Ascending aorta (tissue), 2 donors: ENCODE measurements at places on chromosomes 16 and 17.

DNA sequence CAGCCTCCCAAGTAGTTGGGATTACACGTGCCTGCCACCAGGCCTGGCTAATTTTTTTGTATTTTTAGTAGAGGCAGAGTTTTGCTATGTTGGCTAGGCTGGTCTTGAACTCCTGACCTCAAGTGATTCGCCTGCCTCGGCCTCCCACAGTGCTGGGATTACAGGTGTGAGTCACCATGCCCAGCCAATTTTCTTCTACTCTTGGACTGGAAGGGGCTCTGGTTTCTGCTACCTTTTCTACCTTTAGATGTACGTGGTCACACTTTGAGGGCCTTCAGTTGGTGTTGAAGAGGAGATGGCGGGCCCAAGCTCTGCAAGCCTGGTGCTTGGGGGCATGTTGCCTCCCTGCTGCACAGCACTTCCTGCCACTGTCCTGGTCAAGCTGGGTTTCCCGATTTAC, 173.6 kb downstream of the PRKCA start:
- no peaks in the 10 kb centered on the region for H3K27me3 ChIP-seq
- no peak overlapping the region for H3K27ac ChIP-seq
- no peak for DNase-seq
- no peak overlapping the region for H3K4me3 ChIP-seq

DNA sequence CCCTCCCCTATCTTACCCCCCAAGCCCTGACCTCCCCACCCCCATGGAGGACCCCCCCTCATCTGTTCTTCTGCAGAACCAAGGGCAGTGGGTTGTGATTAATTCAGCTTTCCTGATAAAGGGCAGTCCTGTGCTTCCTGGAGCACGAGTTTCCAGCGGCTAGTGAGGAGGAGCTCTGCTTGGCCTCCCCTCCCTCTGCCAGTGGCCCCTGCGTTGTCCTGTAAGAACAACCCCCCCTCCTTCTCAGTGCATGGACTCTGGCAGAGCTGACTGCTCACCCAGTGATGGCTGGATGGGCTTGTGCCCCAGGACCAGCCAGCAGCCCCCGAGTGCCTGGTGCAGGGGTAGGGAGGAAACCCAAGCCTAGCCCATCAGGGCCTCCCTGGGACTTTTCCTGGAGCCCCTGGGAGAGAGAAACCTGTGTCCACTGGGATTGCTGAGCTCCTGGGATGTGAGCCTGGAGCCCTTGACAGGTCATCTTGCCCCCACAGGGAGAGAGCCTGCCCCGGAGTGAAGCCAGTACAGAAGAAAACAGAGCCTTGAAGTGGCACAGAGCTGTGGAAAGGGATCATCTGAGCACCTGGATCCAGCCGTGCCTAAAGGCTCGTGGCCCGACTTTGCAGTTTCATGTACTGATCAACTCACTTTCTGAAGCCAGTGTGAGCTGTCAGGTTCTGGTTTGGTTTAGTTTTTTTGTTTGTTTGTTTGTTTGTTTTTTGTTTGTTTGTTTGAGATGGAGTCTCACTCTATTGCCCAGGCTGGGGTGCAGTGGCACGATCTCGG, 26.5 kb downstream of the MMP15 start:
- DNase-seq: no peak
- H3K27ac ChIP-seq: no peak overlapping the region
- no peaks in the 10 kb centered on the region for H3K4me1 ChIP-seq
- H3K4me3 ChIP-seq: no peak overlapping the region

DNA sequence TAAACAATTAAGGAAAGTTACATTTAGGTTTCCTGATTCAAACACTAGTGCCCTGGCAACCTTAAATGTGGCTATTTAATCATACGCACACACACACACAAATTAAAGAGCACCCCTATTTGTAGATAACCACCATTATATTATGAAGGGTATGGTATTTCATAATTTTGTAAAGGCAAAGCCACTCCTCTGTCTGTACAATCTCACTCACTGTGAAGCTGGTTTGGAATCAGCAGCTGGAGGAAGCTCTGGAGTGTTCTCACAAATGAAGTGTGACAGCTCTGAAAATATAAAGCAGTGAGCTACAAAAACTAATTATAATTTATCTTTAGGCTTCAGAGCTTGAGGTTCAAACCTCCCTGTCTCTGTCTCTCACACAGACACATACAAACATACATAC, 57.9 kb upstream of the KCNJ16 start:
- H3K4me1 ChIP-seq: no peaks in the 10 kb centered on the region
- no peak overlapping the region for H3K4me3 ChIP-seq
- H3K27ac ChIP-seq: no peak overlapping the region
- DNase-seq: no peak
- no peaks in the 10 kb centered on the region for H3K27me3 ChIP-seq

- no peaks in the 10 kb centered on the region for H3K4me1 ChIP-seq
- no peaks in the 10 kb centered on the region for H3K27me3 ChIP-seq
- no peak overlapping the region for H3K27ac ChIP-seq
- peaks cover 28% of the 10 kb centered on the region for H3K36me3 ChIP-seq
- H3K4me3 ChIP-seq: no peak overlapping the region
These were observed 157.1 kb downstream of the KATNIP start for GRCh38 chr16:27706866-27707685.

DNA sequence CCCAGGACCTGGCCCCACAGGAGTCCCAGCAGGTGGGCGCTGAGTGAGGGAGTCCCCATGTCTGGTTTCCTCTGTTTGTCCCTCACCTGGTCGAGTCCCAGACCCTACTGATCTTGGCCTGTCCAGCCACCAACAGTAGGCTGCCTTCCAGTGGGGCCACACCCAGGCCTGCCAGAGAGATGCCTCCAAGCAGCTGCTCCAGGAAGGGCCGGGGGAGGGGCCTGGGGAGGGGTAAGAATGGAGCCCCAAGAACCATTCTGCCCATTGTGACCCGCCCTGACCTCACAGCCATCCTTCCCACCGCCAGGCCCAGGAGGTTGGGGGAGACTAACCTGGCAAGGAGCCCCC, 736 bp downstream of the SPATA20 start:
- no peaks in the 10 kb centered on the region for H3K27me3 ChIP-seq
- DNase-seq: no peak
- H3K36me3 ChIP-seq: peaks cover 3% of the 10 kb centered on the region

- H3K4me3 ChIP-seq: no peak overlapping the region
- no peaks in the 10 kb centered on the region for H3K27me3 ChIP-seq
- H3K36me3 ChIP-seq: peaks cover 59% of the 10 kb centered on the region
- DNase-seq: no peak
- no peaks in the 10 kb centered on the region for H3K4me1 ChIP-seq
- no peak overlapping the region for H3K27ac ChIP-seq
These were observed 3.3 kb downstream of the ATXN2L start for GRCh38 chr16:28826141-28826540.

GRCh38 chr17:37123941-37124820, 175.4 kb downstream of the AATF start:
- no peaks in the 10 kb centered on the region for H3K27me3 ChIP-seq
- no peak for DNase-seq
- H3K36me3 ChIP-seq: peaks cover 14% of the 10 kb centered on the region
- no peak overlapping the region for H3K27ac ChIP-seq

DNA sequence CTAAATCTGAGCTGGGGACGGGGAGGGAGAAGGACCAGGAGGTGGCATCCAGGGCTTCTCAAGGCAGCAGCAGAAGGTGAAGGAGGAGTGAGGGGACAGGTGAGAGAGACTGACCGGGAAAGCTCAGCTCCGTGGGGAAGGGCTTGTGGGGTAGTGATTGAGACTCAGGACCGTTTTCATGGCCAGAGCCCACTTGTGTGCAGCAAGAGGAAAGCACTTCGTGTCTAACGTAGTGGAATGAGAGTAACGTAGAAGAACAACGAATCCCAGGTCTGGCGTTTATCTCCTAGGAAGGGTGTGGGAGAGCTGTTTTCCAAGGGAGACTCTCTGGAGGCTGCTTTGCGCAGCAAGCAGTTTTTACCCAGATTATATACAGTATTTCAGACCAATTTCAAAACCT, 1.3 kb upstream of the CDH3 start:
- H3K27ac ChIP-seq: no peak overlapping the region
- H3K4me1 ChIP-seq: no peaks in the 10 kb centered on the region
- H3K4me3 ChIP-seq: no peak overlapping the region

GRCh38 chr16:48965386-48965785, 316.3 kb downstream of the CBLN1 start:
- H3K27me3 ChIP-seq: no peaks in the 10 kb centered on the region
- no peak overlapping the region for H3K27ac ChIP-seq
- H3K36me3 ChIP-seq: no peaks in the 10 kb centered on the region

GRCh38 chr16:87185308-87185707, 131.9 kb downstream of the C16orf95 start:
- H3K36me3 ChIP-seq: no peaks in the 10 kb centered on the region
- no peaks in the 10 kb centered on the region for H3K4me1 ChIP-seq
- H3K27ac ChIP-seq: no peak overlapping the region
- H3K27me3 ChIP-seq: no peaks in the 10 kb centered on the region
- DNase-seq: no peak
- H3K4me3 ChIP-seq: no peak overlapping the region

DNA sequence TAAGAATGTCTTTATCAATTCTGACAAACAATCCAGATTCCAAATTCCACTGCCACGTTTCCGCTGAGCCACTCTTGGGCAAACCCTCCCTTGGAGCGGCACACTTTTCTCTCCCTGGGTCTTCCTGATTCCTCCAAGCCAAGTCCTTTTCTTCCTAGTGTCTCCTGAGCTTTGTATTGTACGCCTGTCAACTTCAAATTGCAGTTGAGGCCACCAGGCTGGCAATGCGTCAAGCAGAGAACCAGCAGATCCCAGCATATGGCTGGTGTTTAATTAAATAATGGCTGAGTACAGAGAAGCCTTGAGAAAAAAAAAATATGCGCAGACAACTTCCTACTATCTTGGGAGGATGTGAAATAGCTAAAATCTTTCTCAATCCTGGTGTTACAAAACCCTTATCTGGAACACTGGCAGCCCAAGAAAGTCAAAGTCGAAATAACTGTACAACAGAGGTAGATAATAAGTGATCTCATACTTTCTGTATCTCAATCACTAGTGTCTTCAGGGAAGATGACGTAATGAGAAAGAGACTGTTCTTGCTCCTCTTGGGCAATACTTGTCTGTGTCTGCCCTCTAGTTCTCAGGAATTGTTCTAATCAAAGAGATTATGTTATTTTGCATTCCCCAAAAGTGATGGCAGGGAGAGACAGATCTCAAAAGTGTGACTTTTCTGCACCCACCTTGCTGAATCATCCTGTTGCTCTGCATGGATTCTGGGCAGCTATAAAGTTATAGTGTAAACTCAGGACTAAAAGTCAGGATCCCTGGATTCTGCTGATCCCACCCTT, 15.0 kb downstream of the SMIM36 start:
- H3K4me1 ChIP-seq: no peaks in the 10 kb centered on the region
- no peak overlapping the region for H3K4me3 ChIP-seq

GRCh38 chr17:27849474-27850185, 43.5 kb downstream of the LYRM9 start:
- no peaks in the 10 kb centered on the region for H3K4me1 ChIP-seq
- H3K27me3 ChIP-seq: no peaks in the 10 kb centered on the region
- no peaks in the 10 kb centered on the region for H3K36me3 ChIP-seq
- no peak overlapping the region for H3K4me3 ChIP-seq

DNA sequence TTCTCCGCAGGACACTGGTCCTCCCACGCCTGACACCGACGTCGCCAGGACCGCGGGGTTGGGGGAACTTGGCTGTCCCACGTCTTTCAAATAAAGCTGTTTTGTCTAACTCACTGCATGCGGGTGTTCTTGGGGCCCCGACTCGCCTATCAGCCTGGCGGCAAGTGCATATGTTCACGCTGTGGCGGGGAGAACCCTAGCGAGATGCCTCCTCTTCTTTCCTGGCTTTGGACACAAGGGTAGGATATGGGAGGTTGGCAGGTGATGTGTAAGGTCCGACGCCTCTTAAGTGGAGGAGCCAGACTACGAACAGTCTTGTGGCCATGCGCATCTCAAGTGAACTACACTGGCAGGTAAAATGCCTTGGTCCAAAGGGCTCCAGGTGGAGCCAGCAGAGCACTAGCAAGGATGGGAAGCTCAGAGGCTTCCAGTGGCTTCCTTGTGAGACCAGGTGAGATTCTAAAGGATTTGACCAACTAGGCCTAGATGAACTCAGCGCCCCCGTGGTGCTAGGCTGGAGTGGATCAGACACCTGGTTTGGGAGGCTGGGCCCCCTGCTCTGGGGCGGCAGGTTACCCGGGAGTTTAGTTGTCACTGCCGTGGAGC, 873 bp upstream of the RPS2 start:
- peaks cover 2% of the 10 kb centered on the region for H3K4me1 ChIP-seq
- no peaks in the 10 kb centered on the region for H3K27me3 ChIP-seq
- H3K27ac ChIP-seq: peak overlapping the region; percentile 99
- no peak for DNase-seq
- peaks cover 29% of the 10 kb centered on the region for H3K36me3 ChIP-seq
- peak overlapping the region; percentile 94 for H3K4me3 ChIP-seq

DNA sequence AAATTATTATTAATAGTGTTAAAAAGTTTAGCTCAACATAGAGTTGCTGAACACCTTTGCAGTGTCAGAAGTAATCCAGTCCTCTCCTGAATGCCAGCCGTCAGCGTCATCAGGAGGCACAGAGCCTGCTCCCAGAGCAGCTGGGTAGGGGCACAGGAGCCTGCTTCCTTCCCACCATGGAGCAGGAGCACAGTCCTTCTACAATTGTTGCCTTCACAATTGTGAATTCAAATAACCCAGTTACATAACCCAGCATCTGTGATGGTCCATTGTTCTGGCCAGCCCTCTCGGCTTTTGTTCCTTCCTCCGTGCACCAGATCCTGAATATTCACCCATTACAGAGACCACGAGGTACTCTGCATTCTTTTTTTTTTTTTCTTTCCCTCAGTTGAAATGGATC, 393.9 kb upstream of the MAF start:
- H3K4me1 ChIP-seq: no peaks in the 10 kb centered on the region
- H3K27me3 ChIP-seq: no peaks in the 10 kb centered on the region
- no peaks in the 10 kb centered on the region for H3K36me3 ChIP-seq
- H3K4me3 ChIP-seq: no peak overlapping the region
- DNase-seq: no peak

GRCh38 chr17:4678448-4679026, 25.4 kb downstream of the PELP1 start:
- no peak overlapping the region for H3K27ac ChIP-seq
- peaks cover 65% of the 10 kb centered on the region for H3K36me3 ChIP-seq
- no peak for DNase-seq
- H3K4me3 ChIP-seq: no peak overlapping the region

DNA sequence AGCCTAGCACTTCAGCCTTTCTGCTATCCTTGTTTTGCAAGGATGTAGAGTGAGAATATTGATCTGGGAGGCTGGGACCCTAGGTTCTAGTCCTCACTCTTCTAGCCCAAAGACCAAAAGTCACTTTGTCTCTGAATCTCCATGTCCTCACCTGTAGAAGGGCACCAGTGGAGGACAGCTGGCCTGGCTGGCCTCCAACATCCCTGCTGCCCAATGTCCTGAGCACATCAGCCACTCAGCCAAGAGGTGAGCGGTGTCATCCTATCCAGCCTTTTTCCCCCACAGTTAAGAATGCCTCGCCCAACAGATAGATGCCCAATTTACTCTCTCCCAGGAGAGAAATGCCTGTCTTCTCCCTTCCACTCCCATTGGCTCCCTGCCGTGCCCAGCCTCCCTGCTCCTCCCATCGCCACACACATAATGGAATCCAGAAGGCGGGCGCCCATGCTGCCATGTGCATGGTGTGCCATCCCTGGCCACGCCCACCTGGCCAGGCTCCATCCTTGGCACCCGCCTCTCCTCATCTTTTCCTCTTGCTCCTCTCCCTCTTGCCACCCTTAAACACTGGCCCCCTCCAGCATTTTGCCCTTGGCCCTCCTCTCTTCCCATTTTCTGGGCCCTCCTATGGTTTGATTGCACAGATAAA, 157.3 kb upstream of the SDK2 start:
- H3K36me3 ChIP-seq: no peaks in the 10 kb centered on the region
- no peak for DNase-seq
- no peaks in the 10 kb centered on the region for H3K27me3 ChIP-seq
- H3K4me1 ChIP-seq: peaks cover 4% of the 10 kb centered on the region
- no peak overlapping the region for H3K27ac ChIP-seq
